ENCODE measurements at places on chromosomes 4 and X. TPM values are rescaled to one million over a fixed set of nuclear protein-coding genes. Genes with fewer than 3 reads are reported as not detected.

Gene NUDT6
- 15.6 TPM for total RNA-seq

Gene MAOB
- total RNA-seq, result not detected

Gene DOK7
- total RNA-seq, result not detected

Gene MAPK10
- not detected for total RNA-seq

Gene SLC7A11
- 6.7 TPM for total RNA-seq

Gene CT45A2
- not detected for total RNA-seq

DNA sequence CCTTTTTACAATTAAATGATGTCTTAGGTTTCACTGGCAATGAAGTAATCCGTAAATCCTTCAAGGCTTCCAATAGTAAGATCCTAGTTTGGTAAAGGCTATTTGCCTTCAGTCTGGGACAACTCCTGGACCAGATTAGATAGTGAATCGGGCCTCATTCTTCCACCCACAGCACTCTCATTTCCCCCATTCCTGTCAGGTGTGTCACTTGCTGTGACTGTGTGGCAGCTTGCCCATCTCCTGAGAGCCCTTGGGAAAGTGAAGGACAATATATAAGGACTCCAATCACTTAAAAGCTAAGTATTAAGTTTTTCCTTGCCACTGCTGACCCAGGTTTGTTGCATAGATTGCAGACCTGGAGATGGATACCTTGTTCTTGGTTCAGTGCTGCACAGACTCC lies 3.3 kb upstream of the GASK1B start:
- no peak overlapping the region for H3K4me3 ChIP-seq
- peaks cover 5% of the 10 kb centered on the region for H3K4me1 ChIP-seq
- H3K27me3 ChIP-seq, result peaks cover 19% of the 10 kb centered on the region
- H3K27ac ChIP-seq, result no peak overlapping the region

GRCh38 chrX:63934160-63934559 lies 149.1 kb upstream of the ARHGEF9 start:
- no peaks in the 10 kb centered on the region for H3K27me3 ChIP-seq
- H3K27ac ChIP-seq, result no peak overlapping the region
- DNase-seq, result no peak
- no peaks in the 10 kb centered on the region for H3K4me1 ChIP-seq
- H3K36me3 ChIP-seq, result no peaks in the 10 kb centered on the region

DNA sequence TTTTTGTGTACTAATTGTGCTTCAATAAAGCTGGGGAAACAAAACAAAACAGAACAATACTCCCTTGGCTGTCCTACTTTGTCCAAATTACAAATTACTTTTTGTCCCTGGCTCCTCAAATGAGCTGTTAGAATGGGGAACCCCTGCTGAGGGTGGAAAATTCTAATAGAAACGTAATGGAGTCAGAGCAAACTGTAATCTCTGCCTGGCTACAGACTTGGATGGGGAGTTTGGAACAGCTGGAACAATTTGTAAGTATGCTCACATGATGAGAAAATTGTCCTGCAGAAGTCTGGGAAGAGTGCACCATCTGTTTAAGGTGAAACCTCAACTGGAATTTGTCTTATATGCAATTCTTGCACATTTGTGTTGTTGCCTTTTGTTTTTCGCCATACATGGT lies 364.4 kb upstream of the CLNK start:
- H3K4me3 ChIP-seq, result no peak overlapping the region
- no peaks in the 10 kb centered on the region for H3K27me3 ChIP-seq
- DNase-seq, result no peak

- peaks cover 3% of the 10 kb centered on the region for H3K4me1 ChIP-seq
- no peak overlapping the region for H3K27ac ChIP-seq
- H3K4me3 ChIP-seq, result no peak overlapping the region
- no peak for DNase-seq
- H3K27me3 ChIP-seq, result peaks cover 30% of the 10 kb centered on the region
- H3K36me3 ChIP-seq, result peaks cover 3% of the 10 kb centered on the region
These were observed 2.5 kb upstream of the GABRA2 start for GRCh38 chr4:46392421-46392820.

- no peak for DNase-seq
- no peak overlapping the region for H3K27ac ChIP-seq
- H3K27me3 ChIP-seq, result no peaks in the 10 kb centered on the region
- no peaks in the 10 kb centered on the region for H3K4me1 ChIP-seq
- H3K36me3 ChIP-seq, result no peaks in the 10 kb centered on the region
- H3K4me3 ChIP-seq, result no peak overlapping the region
These were observed 271.2 kb upstream of the SMIM31 start for GRCh38 chr4:164482758-164483157.

DNA sequence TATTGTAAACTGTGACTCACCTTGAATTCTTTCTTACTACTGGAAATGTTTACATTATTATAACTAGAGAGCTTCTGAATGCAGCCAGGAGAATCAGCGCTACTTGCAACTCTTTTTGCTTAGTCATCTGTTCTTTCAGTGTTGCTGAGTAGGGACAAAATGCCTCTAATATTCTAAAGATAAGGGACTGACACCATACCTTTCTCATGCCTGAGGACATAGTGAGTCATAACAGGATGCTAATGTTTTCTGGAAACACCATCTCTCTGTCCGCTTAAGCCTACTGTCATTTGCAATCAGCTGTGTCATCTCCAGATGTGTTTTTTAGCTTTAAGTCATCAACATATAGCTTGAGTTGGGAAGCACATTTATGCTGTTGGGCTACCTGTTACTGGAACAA lies 108.3 kb downstream of the QRFPR start:
- H3K4me3 ChIP-seq, result no peak overlapping the region
- H3K4me1 ChIP-seq, result peaks cover 14% of the 10 kb centered on the region
- H3K27ac ChIP-seq, result peak overlapping the region; percentile 3
- DNase-seq, result no peak

DNA sequence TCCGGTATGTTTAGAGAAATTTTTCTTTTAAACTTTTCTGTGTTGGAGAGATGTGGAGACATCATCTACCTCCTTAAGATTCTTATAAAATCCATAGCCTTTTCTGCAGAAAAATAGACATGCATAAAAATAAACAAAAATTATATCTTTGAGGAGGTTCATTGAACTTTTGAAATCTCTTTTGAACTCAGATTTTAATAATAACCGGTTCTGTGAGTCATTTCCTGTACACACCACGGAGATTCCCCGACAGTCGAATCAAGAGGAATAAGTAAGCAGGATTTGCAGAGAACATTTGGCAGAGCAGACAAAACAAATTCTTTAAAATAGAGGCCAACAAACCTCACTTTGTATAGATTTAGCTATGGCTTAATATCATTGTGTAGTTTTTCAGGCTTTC lies 918.7 kb upstream of the POU3F4 start:
- no peak overlapping the region for H3K27ac ChIP-seq
- no peak for DNase-seq
- no peaks in the 10 kb centered on the region for H3K4me1 ChIP-seq
- H3K27me3 ChIP-seq, result no peaks in the 10 kb centered on the region

DNA sequence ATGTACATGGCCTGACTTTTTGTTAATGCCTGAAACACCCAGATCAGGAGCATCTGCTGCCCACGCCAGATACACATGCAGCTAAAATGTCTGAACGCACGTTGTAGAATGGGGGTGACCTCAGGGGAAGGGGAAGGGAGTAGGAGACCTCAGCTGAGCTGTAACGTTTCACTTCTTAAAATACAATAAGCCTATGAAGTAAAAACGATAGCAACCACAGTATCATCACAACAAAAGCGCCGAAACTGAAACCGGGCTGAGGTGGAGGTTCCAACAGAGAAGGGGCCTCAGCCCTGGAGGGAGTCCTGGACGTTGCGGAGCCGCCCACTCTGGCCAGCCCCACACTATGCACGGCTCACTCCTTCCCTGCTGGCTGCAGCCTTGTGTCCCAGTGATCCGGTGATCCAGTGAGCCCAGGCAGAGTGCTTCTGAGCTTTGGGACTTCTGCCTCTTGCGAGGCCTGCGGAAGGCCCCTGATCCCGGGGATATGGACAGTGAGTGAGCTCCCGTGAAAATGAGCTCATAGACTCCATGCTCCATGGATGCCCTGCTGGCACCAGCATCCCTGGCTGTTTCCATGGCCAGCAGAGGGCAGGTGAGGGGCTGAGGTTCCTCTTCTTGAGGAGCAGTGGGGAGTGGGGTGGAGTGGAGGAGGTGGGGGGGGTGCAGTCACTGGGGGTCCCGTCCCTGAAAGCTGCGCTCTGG lies 52.0 kb downstream of the HMX1 start:
- DNase-seq, result no peak
- H3K27ac ChIP-seq, result no peak overlapping the region
- H3K36me3 ChIP-seq, result no peaks in the 10 kb centered on the region
- no peaks in the 10 kb centered on the region for H3K27me3 ChIP-seq
- no peaks in the 10 kb centered on the region for H3K4me1 ChIP-seq

GRCh38 chr4:120940547-120940946 lies 18.0 kb upstream of the PRDM5 start:
- H3K4me3 ChIP-seq, result no peak overlapping the region
- H3K36me3 ChIP-seq, result no peaks in the 10 kb centered on the region
- no peaks in the 10 kb centered on the region for H3K4me1 ChIP-seq
- H3K27me3 ChIP-seq, result peaks cover 16% of the 10 kb centered on the region
- DNase-seq, result no peak

- H3K27me3 ChIP-seq, result peaks cover 8% of the 10 kb centered on the region
- H3K4me1 ChIP-seq, result peaks cover 44% of the 10 kb centered on the region
These were observed 197.4 kb downstream of the PTTG2 start for GRCh38 chr4:38157592-38157991.

DNA sequence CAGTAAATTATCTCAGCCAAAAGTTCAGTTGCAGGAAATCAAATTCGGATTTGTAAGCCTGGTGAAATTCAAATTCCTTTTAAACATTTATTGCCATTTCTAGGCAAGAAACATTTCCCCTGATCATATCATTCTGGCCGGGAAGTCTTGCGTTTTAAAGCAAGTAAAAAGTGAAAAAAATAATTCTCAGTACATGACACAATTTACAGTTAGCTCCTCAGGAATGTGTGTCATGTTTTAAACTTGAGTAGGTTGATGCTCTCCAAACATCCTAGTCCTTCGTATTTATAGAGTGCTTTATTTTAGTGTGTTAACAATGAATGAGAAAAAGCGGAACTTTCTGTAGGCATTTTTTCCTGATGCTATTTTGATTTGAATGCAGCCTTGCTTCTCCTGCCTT lies 158.3 kb upstream of the SCML1 start:
- H3K27ac ChIP-seq, result no peak overlapping the region
- peaks cover 12% of the 10 kb centered on the region for H3K27me3 ChIP-seq
- H3K36me3 ChIP-seq, result no peaks in the 10 kb centered on the region
- no peaks in the 10 kb centered on the region for H3K4me1 ChIP-seq
- H3K4me3 ChIP-seq, result no peak overlapping the region

DNA sequence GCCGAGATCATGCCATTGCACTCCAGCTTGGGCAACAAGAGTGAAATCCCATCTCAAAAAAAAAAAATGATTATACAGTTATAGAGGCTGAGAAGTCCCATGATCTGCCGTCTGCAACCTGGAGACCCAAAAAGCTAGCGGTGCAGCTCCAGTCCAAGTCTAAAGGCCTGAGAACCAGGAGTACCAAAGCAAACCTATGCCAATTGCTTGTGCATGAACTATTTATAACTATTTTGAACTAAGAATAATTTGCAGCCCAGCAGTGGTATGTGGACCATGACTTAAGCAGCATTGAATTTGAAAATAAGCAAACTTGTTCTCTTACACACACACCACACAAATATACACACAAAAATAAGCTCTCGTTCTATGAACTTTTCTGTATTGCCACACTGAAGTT lies 51.8 kb downstream of the TASL start:
- DNase-seq, result no peak
- no peaks in the 10 kb centered on the region for H3K27me3 ChIP-seq
- no peaks in the 10 kb centered on the region for H3K4me1 ChIP-seq
- no peak overlapping the region for H3K27ac ChIP-seq
- no peak overlapping the region for H3K4me3 ChIP-seq
- no peaks in the 10 kb centered on the region for H3K36me3 ChIP-seq

- H3K36me3 ChIP-seq, result no peaks in the 10 kb centered on the region
- DNase-seq, result no peak
- H3K4me3 ChIP-seq, result no peak overlapping the region
- no peak overlapping the region for H3K27ac ChIP-seq
- no peaks in the 10 kb centered on the region for H3K27me3 ChIP-seq
- H3K4me1 ChIP-seq, result no peaks in the 10 kb centered on the region
These were observed 33.0 kb downstream of the TFDP3 start for GRCh38 chrX:133185119-133185518.

GRCh38 chr4:160819791-160820190 lies 1344.0 kb downstream of the FSTL5 start:
- H3K4me3 ChIP-seq, result no peak overlapping the region
- no peaks in the 10 kb centered on the region for H3K4me1 ChIP-seq
- H3K36me3 ChIP-seq, result no peaks in the 10 kb centered on the region
- H3K27me3 ChIP-seq, result no peaks in the 10 kb centered on the region
- no peak for DNase-seq

GRCh38 chr4:153265306-153266047 lies 61.2 kb downstream of the TRIM2 start:
- peaks cover 2% of the 10 kb centered on the region for H3K4me1 ChIP-seq
- no peak overlapping the region for H3K27ac ChIP-seq
- no peaks in the 10 kb centered on the region for H3K36me3 ChIP-seq
- H3K27me3 ChIP-seq, result peaks cover 5% of the 10 kb centered on the region

- no peak overlapping the region for H3K4me3 ChIP-seq
- no peak for DNase-seq
- no peaks in the 10 kb centered on the region for H3K36me3 ChIP-seq
- H3K27me3 ChIP-seq, result peaks cover 13% of the 10 kb centered on the region
- no peak overlapping the region for H3K27ac ChIP-seq
These were observed 196.2 kb downstream of the SNCA start for GRCh38 chr4:89640620-89641366.

DNA sequence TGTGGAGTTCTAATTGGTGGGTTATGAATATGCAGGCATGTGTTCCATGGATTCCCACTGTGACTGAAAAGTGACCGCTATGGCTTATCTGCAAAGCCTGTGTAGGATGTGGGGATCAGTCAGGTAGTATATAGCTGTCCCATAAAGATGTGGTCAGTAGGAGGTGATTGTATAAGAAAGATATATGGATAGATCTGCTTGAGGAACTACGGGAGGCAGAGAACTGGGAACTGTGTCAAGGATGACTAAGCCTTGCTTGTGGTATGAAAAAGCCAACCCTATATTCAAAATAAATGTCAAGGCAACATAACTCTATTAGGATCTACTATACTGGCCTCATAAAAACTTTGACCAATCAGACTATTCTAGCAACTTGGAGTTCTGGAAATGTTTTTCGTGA lies 185.2 kb downstream of the KLHL4 start:
- no peak overlapping the region for H3K4me3 ChIP-seq
- no peaks in the 10 kb centered on the region for H3K4me1 ChIP-seq
- H3K27me3 ChIP-seq, result no peaks in the 10 kb centered on the region

DNA sequence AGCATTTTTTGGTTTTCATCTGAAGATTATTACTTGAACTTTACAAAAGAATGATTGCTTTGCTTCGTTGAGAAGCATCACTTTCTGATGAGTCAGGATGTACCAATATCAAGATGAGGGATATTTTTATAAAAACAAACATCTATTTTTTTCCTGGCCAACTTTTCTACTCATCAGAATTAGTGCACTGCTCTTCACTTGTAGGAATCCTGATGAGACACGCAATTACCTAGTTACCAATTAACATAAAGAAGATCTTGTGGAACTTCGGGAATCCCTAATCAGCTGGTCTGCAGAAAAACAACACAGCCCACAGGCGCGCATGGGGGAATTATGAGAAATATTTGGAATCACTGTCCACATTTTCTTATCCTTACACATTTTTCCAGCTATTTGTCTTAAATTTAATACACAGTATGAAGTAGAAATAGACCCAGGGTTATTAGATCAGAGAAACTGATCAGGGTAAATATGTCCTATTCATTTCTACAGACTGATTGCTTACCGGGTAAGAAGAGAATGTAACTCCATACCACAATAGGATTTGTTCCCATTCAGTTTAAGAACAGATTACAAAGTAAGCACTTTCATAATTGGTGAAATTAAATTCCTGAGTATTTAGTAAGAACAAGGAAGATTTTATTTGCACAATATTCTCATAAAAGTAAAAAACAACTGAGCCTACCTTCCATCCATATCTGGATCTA lies 50.9 kb downstream of the MFAP3L start:
- no peaks in the 10 kb centered on the region for H3K36me3 ChIP-seq
- no peak for DNase-seq
- H3K27me3 ChIP-seq, result peaks cover 23% of the 10 kb centered on the region
- H3K27ac ChIP-seq, result no peak overlapping the region
- no peaks in the 10 kb centered on the region for H3K4me1 ChIP-seq

All from activated CD8-positive, alpha-beta memory T cell treated with anti-CD3 and anti-CD28 coated beads, Interleukin-2, amount 10 ng/mL, durations not matched to agents 7 days and 5 days (primary cell).